ENCODE measurements at places on chromosomes 16 and 17. TPM values are rescaled to one million over a fixed set of nuclear protein-coding genes. Genes with fewer than 3 reads are reported as not detected.
A peak's percentile ranks its signal among the peaks of the same experiment; 100 is the strongest.

The KRT38 gene
- not detected for total RNA-seq

The C16orf74 gene
- total RNA-seq = 12.1 TPM

The CSH1 gene
- total RNA-seq = not detected

The ASGR2 gene
- not detected for total RNA-seq

The GAST gene
- total RNA-seq = not detected

The ITGA2B gene
- 13.3 TPM for total RNA-seq

- DNase-seq = no peak
These were observed 9.7 kb downstream of the C16orf54 start for GRCh38 chr16:29736112-29736511.

DNA sequence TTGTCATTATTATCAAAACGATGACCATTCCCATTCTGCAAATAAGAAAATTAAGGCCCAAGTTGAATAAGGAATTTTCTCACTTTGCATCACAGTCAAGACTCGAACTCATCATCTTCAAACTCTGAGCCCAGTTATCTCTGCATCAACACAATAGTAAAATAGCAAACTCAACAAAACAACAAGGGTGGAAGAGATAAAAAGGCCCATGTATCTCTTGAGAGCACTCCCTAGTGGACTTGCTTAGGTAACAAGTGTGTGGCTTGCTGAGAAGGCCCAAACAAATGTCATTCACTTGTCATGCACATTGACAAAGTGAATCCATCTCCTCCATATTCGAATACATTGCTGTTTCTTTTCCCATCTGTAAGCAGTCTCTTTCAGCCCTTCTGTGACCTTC, 412.0 kb upstream of the MAF start:
- DNase-seq = peak; percentile 8

GRCh38 chr16:4179020-4179419, 62.8 kb upstream of the ADCY9 start:
- DNase-seq = no peak

DNA sequence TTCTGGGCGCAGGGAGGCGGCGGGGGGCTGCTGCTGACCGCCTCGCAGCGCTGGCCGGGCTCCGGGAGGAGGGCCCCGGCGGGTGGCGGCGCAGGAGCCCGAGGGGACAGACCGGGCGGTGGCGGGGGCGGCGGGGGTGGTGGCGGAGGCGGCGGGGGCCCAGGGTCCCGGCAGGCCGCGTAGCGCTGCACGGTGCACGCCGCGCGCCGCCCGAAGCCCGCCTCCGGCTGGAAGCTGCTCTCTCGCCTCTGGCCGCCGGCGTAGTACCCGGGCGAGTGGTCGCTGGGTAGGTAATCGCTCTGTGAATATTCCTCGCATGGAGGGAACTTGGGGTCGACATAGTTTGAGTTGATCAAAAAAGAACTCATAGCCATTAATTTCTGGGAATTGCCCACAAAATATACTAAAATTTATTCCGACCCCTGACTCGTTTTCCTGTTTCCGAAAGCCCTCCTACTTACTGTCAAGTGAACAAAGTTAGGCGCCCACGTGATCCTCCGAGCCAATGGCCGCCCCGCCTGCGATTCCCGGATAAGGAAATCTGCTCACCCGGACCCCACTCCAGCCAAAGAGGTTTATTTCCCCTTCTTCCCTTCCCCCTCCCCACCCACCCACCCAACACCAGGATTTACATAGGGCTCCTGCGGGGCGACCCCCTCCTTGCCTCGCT, at the start of gene HOXB4:
Gene HOXB4 (minus strand): TSS at position 405 of the 670 bp plus-strand sequence. CDS start 31 bp downstream, at position 374.
- peak; percentile 85 for DNase-seq

GRCh38 chr17:12680407-12680897, 14.8 kb downstream of the MYOCD start:
- DNase-seq = peak; percentile 22

DNA sequence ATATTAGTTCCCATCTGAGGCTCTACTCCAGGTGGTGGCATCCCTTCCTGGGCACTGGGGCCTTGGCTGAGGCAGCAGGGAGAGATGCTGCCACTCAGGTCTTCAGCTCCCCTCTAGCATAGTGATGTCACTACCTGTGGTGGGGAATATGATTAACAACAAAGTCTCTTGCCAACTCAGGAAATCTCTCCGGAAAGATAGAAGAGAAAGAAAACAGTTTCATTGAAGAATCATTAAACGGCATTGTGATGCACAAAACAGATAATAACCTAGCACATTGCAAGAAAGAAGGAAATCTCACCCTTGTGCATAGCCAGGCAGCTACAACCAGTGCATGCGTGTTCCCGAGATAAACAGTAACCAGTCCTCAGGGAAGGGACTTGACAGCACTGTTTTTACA, 12.2 kb upstream of the ZNF267 start:
- no peak for DNase-seq

GRCh38 chr16:15865742-15866141, 8.9 kb upstream of the MYH11 start:
- DNase-seq = no peak

DNA sequence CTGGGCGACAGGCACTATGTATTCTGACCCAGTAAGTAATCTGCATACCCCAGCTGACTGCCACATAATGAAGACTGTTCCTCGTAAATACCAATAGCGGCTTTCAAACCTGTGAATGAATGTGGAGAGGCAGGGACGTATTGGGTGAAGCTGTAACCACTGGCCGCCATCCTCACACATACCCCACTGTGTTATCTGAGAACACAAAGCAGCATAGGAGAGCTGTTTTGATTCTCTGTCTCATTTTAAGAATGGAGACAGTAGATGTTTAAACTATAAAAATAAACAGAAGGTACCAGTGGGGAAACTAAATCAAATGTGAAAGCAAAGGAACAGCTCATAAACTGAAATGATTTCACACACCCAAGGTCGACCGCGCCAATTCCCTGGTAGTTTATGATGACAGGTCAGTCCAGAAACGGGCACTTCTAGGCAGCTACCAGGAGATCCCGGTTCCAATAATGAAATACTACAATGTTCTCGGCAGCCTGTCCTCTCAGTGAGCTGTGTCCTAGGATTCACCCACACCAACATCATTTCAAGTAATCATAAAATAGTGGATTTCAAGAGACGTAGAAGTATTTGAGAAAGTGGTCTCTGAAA, 109.7 kb downstream of the ADCY9 start:
- no peak for DNase-seq

DNA sequence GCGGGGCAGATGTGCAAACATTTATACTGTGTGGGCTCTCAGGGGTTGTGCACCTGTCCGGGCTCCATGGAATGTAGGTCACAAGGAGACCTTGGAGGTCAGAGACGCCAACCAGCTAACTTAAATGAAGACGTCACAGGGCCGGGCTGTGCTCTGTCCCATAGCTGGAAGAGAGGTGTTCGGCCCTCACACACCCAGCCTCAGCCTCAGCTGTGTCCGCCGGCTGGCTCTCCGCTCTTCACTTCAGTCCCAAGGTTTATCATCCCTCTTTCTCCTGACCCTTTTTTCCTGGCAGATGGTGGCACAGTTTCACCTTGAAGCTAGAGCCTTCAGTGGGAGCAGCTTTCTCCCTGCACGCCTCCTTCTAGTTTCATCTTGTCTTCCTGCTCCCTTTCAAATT, 6.0 kb upstream of the RBFOX3 start:
- no peak for DNase-seq

DNA sequence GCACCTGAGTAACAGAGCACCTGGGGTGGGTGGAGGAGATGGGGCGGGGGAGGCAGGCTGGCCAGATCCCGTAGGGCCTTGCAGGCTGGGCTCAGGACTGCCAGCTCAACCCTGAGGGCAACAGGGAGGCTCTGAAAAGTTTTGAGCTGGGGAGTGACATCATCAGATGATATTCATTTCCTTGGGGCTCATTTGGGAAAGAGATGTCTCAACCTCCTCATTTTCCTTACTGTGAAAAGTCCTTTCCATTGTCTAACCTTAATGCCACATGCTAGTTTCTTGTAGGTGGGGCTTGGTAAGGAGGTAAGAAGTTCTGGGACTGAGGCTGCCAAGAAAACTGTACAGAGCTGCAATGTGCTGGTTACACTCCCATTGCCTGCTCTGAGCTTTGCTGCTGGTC, 3.7 kb downstream of the TNS4 start:
- DNase-seq = no peak

DNA sequence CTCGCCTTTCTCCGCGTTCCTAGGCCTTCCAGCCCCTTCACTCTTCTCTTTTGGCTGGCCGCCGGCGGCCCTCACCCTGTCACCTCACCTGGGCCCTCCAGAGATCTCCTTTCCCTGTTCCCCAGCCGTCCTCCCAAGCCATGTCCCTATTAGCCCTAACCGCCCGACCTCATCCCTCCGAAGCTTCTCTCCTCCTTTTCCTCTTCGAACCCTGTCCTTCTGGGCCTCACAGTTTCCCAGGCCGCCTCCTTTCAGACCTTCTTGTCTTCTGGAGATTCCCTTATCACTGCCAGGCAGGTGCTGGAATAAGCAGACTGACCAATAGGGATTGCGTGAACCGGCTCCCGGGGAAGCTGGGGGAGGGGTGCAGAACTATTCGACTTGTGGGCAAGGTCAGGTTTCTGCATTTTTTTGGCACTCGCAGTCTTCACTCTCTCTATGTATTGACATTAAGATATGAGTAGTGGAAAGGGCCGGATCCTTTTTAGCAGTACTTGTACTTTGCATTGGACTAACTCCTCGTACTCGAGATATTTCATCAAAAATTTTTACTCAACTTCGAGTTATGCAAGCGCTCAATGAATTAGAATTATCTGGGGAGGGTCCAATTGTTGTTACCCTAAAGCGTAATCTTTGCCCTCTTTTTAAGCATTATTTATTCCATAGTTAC, 690 bp downstream of the RHOT1 start:
- peak; percentile 85 for DNase-seq
